Hematopoietic multipotent progenitor cell treated with erythropoietin and hydrocortisone succinate and interleukin-3 and kit ligand, for 17 days (in vitro differentiated cells): ENCODE measurements at places on chromosomes 3 and 15.

DNA sequence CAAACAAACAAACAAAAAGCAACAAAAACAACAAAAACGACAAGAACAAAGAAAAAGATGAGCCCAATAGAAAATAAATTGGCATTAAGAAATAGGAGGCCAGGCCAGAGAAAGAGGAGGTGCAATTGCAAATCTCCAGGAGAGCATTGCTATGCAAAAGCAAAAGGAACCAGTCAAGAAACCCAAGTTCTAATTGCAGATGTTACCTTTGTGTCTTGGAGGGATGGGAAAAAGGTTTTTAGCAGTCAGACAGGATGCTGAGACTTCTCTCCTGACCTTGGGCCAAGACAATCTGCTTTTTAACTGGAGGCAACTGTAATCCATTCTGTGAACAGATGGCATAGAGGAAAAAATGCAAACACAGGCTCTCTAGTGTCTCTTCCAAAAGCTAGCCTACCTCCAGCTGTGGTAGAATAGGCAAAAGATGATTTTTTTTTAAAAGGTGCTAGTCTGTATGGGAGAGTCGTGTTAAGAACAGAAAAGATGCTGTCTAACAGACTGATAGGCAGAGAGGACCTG lies 56.4 kb downstream of the LSAMP start:
- no peak for DNase-seq

- DNase-seq: no peak
Measured at GRCh38 chr3:106710596-106710995, 666.6 kb upstream of the CCDC54 start.

- DNase-seq: no peak
Measured at GRCh38 chr3:45560281-45560971, 34.1 kb upstream of the LIMD1 start.

DNA sequence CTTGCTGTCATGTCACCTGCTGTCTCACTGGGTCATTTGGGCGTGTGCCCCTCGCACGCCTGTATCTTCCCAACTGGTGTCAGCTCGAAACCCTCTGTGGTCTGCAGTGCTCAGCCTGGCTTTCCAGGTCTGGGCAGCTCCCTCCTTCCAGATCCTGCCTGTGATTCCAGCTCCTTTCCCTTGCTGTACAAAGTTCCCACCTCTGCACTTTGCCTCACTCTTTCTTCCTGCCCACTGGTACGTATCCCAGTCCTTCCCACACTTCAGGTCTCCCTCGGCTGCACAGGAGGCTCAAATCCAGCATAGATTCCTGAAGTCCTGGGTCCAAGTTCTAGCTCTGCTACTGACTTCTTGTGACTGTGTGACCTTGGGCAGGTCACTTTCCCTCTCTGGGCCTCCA lies 2.1 kb upstream of the PAQR5 start:
- no peak for DNase-seq

DNA sequence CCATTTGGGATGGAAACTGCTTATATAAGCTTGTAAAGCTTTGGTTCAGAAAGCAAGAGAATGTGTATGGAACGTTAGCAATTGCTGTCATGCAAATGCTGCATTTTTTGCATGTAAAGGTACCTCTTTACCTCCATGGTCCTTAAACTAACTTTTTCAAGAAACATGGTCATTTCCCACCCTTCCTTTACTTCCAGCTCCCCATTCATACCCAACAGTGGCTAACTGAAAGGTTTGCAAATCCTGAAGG lies 84.3 kb downstream of the SMAD3 start:
- no peak for DNase-seq

- DNase-seq: no peak
Measured at GRCh38 chr3:197598404-197598980, 42.7 kb upstream of the BDH1 start.

DNA sequence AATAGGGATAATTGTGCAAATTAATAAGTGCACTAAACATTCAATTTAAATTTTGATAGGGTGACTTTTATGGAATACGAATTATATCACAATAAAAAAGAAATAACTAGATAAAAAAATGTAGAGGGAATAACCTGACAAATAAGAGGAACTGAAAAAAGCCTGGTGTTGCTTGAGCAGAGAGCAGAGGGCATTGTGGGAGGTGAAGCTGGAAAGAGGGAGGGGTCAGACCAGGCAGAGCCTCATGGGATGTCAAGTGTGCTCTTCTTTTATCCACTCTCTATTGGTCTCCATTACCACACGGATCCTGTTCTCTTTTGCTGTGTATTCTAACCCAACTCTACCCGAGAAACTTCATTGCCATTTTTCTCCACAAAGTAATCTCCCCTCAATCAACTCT lies 264.0 kb upstream of the CRBN start:
- no peak for DNase-seq

DNA sequence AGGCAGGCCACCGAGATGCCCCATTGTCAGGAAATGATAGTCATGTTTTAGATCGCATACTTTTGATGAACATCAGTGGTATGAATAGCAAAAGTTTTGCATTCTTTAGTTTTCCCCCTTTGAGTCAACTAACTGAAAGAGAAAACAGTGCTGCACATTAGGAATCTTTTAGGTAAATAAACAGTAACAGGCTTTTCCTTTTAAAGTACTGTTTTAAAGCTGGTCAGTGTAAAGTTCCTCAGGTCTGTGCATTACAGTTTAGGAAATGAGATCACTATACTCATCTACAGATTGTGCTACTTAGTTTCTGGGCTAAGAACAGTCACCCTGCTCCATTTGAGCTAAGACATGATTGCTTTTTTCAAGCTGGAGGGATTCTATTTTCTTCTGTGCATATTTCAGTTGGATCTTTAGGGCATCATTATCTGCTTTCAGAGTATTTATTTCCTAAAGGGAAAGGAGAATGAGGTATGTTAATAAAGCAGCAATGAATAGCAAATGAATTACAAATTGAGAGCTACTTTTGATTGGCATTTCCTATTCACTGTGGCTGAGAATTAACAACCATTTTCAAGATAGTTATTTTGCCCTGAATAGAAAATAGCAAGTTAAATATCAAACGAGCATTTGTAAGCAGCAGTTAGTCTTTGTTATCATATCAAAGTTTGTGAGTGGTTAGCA lies 36.5 kb downstream of the FAM98B start:
- DNase-seq: no peak

- DNase-seq: no peak
Measured at GRCh38 chr3:190531406-190531805, 17.5 kb downstream of the IL1RAP start.

DNA sequence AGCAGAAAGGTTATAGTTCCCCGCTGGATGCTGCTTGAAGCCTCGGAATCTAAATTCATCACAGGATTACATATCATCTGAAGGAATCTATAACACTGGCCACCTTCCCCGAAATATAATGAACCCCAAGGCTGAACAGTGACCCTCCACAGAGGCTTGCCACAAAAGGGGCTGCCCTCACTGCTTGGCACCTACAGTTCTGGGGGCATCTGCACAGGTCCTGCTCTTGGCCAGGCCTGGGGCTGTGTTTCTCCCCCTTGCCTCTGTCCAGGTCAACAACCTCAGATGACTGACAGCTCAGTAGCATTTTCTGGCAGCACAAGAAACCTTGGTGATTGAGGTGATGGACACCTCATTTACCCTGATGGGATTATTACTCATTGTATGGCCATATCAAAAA lies 1.5 kb upstream of the ADAMTS17 start:
- no peak for DNase-seq
